ENCODE measurements at places on chromosomes 6 and 20.

DNA sequence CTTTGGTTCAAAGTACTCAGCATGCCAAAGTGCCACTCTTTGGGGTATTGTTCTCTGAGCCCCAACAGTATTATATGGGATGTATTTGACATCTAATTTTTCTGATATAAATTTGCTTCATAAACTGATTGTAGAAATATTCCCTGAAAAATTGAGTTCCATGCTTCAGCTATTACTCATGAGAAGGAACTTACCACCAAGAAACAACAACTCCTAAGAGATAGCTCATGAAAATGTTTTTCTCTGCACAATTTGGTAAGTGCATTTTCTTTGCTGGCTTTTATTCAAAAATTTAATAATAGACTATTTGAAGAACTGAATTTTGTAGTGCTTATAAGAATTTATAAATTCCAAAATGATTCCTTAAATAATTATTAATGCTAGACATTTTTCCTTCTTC, 12.8 kb upstream of the TPD52L1 start:
- DNase-seq = no peak

GRCh38 chr6:152130441-152130840, 323.0 kb downstream of the ESR1 start:
- no peak for DNase-seq

DNA sequence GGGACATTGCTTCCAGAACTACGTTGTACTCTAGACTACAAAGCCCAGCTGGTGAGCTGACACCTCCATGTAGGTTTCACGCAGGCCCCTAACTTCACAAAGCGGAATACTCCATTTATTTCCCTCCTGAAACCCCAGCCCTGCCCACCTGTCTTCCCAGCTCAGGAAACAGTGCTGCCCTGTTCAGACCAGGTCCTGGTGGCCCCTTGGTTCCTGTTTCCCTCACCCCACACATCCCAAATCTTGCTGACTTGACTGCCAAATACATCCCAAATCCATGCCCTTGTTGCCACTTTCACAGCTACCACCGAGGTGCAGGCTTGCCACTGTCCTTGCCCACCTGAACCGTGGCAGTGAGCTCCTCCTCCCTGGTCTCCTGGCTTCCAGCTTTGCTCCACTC, 113.1 kb upstream of the PTPN1 start:
- DNase-seq = no peak

DNA sequence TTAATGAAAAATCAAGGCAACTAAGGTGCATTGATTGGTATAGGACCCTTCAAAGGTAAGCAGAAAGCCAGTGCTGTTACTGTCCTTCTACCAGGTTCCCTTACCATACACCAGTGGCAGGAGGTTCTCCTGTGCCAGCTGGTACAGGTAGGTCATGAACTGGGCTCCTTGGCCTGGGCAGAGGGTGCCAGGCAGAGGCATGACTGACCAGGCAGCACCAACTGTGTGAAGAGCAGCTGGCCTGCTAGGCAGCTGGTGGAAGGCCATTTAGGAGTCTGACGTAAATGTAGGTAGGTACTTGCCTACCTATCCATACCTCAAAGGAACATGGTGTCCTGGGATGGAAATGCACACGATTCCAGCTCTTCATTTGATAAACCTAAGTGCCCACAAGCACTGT, 23.3 kb downstream of the PCNA start:
- no peak for DNase-seq

All from neural crest cell (in vitro differentiated cells).